ENCODE measurements at places on chromosomes 12 and 14.

- DNase-seq: no peak
Observed at GRCh38 chr14:53260286-53260685, 107.2 kb upstream of the DDHD1 start.

DNA sequence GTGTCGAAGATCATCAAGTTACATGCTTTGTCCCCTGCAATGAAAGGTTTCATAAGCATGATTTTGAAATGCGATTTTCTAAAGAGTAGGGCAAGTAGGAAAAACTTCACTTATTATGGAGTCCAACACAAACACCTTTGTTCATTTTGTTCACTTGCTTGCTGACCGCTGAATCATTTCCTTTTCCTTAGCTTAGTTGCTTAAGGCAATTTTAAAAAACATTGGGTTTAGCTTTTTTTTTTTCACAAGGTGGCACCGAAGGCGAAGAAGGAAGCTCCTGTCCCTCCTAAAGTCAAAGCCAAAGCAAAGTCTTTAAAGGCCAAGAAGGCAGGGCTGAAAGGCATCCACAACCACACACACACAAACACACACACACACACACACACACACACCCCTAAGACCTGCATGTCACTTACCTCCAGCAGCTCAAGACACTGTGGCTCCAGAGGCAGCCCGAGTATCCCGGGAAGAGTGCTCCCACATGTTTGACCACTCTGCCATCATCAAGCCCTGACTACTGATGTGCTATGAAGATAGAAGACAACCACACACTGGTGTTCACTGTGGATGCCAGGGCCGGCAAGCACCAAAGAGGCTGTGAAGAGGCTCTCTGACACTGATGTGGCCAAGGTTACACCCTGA lies 11.4 kb downstream of the MANSC1 start:
- no peak for DNase-seq

DNA sequence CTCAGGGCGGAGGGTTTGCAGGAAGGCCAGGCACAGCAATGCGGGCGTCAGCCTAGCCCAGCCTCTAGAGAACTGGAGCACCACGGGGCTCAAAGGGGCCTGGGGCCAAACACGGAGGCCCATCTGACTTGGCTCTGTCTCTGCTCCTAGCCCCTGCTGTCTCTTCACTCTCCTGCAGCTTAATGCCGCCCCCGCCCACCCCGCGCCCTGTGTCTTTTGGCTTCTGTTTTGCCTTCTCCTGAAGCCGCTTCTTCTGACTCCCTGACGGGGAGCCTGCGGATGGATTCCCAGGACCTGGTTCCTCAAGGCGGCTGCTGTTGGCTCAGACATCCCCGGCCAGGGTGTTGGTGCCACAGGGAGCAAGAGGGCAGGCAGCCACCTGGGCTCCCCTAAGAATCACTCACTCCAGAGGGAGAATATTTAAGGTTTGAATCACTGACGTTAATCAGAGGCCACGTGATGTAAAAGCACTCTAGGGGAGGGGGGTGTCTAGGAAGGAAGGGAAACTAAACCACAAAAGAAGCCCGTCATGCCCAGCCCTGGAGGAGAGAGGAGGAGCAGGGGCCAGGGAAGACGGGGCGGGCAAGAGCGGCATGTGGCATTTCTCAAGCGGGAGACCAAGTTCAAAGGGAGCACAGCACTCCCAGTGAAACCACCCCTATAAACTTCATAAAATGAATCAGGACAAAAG lies 36.9 kb upstream of the PRMT8 start:
- no peak for DNase-seq

GRCh38 chr12:9143137-9143536 lies 27.4 kb upstream of the A2M start:
- DNase-seq: no peak

DNA sequence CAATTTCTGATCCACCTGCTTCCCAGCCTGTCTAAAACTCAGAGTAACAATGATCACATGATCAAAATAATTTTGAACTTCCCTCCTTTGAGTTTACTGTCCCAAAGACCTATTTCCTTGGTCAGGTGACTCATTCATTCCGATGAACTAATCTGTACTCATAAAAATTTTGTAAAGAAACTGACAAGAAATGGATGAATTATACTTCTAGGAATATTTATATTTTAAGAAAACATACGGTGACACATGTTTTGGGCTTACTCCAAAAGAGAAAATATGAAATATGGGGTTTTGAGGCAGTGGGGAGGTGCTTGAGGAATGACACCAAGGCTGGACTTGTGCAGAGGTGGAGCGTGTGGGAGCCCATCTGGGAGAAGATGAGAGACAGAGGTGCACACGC lies 42.0 kb downstream of the GUCY2C start:
- DNase-seq: no peak

- no peak for DNase-seq
Observed at GRCh38 chr14:24165785-24166184, 4.7 kb downstream of the IRF9 start.
